Adipocyte (in vitro differentiated cells): ENCODE measurements at places on chromosomes 16 and 17.

DNA sequence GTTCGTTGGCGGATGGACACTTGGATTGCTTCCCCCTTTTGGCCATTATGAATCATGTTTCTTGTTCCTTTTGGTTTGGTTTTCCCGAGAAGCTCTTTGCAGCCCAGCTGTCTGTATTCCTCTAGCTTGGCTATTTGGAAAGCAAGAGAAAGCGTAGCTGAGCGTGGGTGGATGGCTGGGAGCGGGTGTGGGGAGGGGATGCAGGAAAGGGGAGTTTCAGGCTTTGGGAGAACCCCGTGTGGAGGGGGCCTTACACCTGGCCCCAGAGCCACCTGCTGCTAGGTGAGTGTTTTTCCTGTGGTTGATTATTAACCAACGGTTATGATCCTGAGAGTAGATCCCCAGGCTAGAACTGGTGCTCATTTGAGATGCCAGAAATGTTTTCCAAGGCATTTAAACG is 103.7 kb downstream of the RAP1GAP2 start:
- DNase-seq, result no peak

DNA sequence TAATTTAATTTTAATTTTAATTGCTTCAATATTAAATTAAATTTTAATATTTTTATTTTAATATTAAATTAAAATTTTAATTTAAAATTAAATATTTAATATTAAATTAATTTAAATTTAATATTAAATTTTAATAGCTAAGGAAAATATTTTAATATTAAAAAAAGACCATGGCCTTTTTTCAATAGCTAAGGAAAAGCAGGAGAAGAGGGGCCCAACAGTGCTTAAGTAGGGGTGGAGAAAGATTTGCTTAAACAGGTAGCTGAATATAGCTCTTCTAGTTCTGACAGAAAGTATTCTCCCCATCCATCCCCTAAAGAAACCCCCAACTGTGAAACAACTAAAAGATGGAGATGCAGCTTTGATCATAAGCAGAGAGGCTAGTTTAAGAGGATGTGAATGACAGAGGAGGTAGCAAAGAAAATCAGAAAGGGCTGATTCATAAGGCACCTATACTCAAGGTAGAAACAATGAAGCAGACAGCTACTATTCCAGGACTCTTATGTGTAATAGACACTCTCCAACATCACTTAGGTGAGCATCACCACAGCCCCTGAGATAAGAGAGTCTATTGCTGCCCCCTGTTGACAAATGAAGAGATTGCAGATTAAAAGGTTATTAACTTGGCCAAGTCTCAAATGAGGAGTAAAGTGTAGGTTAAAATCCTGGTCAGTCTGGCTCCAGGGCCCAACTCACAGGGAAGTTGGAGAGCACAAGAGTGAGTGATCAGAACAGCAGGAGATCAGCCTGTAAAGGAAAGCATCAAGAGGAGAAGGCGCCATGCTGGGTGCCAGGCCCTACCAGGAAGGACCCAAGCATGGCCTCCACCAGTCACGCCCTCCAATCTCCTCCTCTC is 7.8 kb upstream of the RNASEK start:
- peak; percentile 84 for DNase-seq

GRCh38 chr16:75012380-75013081 is 13.7 kb downstream of the ZNRF1 start:
- DNase-seq, result no peak

DNA sequence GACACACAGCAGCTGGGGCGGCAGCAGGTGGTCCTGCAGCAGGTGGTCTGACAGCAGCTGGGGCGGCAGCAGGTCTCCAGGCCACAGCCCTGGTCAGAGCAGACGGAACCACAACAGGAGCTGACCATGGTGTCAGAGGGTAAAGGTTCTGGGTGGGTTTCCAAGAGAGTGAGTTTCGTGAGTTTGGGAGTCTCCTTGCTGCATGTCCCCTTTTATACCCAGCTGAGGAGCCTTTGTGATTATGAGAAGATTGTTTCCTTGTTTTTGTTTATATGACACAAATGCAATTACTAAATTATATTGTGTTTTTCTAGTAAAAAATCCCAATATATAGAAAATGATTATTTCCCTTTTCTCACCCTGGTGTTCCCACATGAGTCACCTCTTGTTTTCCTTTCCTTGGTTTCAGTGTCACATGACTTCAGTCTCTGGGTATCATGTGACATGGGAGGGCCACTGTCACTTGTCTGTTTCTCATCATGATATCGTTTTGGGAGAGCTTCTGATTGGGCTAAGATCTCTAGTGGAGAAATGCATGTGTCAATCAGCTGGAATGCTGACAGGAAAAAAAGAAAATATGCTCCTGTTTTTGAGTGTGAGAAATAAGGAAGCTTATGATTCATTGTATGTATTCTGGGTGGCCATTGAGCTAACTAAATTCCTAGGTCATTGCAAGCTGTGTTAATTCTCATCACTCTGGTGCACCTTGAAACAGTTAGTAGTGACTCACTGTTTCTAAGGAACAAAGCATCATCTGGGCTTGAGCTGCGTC is at the start of gene KRTAP4-6:
Gene KRTAP4-6 (minus strand): TSS at position 185 of the 772 bp plus-strand sequence. CDS start 57 bp downstream, at position 128.
- DNase-seq, result peak; percentile 41

- DNase-seq, result no peak
Measured at GRCh38 chr16:6964679-6965078, 368.0 kb upstream of the RBFOX1 start.
